ENCODE measurements at places on chromosomes 4 and X.

DNA sequence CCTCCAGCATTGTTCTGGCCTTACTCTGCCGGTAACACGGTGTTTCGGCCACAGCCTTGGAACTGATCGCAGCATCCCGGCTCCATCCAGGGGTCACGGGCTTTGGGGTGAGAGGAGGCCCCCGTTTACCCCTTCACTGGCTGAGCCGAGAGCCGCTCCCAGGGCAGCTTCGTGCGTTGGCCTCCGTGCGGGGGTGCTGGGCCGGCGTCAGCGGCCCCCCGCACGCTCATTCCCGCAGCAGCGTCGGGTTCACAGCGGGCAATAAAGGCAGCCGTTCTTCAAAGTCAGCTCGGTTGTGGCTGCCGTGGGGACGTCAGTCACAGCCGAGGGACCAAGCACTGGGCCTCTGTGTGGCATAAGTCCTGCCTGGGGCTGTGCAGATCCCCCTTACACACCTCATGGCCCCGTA, 25.3 kb upstream of the PLCXD1 start:
- DNase-seq = no peak

DNA sequence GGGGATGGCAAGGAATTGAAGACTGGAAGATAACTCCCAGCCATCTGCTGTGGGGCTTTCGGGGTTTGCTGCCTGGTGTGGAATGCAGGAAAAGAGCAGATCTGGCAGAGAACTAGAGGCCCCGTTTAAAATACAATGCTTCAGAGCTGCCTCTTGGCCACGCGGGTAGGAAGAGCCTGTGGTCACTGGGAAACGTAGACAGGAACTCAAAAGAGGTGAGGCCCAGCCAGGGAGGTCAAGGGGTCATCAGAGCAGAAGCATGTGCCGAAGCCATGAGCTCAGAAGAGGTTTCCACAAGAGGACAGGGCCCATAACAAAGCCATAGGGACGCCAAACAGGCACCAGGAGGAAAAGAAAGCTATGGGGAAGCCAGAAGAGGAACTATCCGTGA, 14.5 kb upstream of the STS start:
- no peak for DNase-seq

DNA sequence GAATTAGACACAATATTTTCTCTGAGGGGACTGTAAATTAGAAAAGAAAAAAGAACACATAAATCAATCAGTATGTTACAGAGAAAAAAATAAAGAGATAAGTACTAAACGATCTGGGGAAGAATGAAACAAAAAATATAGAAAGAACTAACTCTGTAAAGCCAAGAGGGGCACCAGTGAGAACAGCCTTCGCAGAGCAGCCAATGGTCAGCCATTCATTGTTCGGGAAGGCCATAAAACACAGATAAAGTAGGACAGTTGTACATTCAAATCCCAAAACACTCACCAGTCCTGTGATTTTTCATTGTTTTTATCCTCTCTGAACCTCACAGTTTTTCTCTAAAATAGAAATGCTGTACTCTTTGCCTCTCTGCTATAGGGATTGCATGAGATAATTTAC, 127.9 kb downstream of the NEK1 start:
- DNase-seq = no peak

GRCh38 chr4:5052204-5052702, 973 bp downstream of the STK32B start:
- DNase-seq = no peak

DNA sequence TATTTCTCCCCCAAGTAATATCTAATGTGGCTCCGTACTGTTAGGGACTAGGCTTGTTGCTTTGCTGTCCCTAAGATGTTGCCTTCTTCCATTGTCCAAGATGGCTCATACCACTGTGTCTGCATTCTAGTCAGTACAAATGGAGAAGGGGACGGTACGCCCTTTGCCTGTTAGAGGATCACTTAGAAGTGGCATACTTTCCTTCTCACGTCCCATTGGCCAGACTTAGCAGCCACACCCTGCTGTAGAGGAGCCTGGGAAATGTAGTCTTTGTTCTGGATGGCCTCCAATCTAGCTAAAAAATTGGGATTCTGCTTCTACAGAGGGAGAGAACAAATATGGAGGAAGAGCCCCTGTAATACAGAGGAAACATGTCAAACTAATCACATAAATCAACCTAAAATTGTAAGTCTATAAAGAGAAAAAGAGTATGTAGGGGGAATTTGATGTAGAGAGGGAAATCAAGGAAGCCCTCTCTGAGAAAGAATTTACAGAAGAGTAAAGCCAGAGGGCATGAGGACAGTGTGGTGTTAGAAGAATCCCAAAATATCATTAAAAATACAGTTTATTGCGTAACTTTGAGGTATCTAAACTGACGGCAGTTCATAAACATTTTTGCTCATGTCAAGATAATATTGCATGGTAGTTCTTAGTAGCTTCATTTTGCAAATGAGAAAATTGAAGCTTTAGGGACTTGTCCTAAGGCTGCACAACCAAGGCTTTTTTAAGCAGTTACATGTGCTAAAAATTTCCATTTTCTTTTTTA, 15.1 kb downstream of the PRIMPOL start:
- DNase-seq = no peak

DNA sequence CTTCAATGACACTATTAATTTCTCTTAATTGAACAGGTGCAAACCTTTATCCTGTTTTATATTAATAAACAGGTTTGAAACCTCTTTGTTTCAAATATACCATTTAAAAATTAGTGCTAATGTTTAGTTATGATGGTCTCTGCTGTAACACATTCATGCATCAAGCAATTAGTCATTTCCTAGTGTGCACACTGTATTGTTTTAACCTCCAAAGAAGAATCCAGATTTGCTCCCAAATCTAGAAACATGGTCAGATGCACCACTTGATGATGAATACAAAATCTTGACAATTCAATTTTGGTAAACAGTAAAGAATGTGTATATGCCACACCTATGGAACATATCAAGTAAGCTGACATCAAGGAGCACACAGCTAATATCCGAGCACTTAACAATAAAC, 157.1 kb downstream of the TRIML1 start:
- no peak for DNase-seq

- no peak for DNase-seq
Observed at GRCh38 chrX:87636533-87636932, 118.9 kb downstream of the KLHL4 start.

- no peak for DNase-seq
Observed at GRCh38 chrX:10387011-10387410, 230.2 kb downstream of the CLCN4 start.

- DNase-seq = no peak
Observed at GRCh38 chr4:54678826-54679225, 21.1 kb downstream of the KIT start.

DNA sequence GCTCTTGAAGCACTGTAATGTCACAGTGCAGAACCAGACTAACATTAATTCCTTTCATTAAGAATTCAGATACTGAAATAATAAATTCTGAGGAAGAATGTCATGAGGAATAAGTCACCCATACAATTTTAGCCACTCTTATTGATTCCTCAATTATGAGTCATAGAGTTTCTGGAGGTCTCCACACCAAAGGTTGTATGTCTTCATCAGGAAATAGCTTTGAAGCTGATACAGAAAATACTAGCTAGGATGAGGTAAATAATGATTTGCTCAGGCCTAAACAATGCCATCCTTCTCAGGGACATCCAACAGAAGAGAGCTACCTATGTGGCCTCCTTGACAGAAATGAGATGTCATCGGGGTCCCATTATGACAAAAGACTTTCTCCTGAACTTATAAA, 238.8 kb downstream of the OR13H1 start:
- no peak for DNase-seq

GRCh38 chr4:828641-829271, 2.8 kb upstream of the CPLX1 start:
- no peak for DNase-seq

- no peak for DNase-seq
Observed at GRCh38 chr4:42083816-42084215, 68.6 kb downstream of the BEND4 start.

DNA sequence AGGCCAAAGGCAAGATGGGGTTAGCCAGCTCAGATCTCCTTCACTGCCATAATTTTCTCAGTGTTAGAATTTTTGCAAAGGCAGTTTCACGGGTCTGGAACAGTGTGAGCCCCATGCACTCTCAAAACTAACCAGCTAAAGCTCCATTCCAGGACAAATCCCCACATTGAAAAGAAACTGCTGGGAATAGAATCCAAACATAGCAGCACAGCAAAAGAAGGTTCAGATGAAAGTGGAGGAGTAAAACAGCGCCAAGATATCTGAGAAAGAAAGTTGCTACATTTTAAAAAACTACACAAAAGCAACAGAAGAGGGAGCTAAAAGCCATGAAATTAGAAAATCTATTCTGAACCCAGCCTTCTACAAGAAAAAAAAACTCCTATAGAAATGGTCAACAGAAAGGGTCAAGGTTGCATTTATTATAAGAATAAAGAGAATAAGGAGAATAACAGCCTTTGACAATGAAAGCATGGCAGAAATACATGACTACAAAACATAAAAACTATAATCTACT, 39.6 kb upstream of the SLC7A3 start:
- no peak for DNase-seq

DNA sequence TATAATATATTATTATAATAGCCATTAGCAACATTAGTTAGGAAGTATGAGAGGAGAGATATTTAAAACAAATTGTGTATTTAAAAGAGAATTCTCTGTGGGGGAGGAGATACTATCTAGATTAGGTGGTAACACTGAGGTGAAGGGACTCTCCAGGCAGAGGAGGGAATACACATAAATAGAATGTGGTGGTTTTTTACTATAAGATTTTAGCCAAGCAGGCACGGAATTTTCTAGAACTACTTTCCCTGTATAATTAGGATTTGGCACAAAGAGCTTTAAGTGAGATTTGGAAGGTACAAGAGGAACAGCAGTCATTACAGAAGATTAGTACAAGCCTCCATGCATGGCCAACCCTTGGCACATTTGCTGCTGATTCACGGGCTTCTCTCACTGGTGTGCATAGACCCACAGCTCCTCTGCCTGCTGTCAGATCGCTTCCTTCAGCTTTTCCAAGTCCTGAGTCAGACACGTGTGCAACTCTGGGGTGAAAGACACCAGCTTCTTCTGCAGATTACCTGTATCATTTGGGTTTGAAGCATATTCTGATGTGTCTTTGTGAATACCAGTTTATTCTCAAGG, 685.5 kb downstream of the KCTD8 start:
- DNase-seq = no peak

- no peak for DNase-seq
Observed at GRCh38 chrX:149939655-149939904, 1.3 kb upstream of the EOLA2 start.

GRCh38 chr4:185774845-185775680, 36.9 kb downstream of the SORBS2 start:
- DNase-seq = no peak

- DNase-seq = no peak
Observed at GRCh38 chr4:31175242-31175910, 455.2 kb downstream of the PCDH7 start.

DNA sequence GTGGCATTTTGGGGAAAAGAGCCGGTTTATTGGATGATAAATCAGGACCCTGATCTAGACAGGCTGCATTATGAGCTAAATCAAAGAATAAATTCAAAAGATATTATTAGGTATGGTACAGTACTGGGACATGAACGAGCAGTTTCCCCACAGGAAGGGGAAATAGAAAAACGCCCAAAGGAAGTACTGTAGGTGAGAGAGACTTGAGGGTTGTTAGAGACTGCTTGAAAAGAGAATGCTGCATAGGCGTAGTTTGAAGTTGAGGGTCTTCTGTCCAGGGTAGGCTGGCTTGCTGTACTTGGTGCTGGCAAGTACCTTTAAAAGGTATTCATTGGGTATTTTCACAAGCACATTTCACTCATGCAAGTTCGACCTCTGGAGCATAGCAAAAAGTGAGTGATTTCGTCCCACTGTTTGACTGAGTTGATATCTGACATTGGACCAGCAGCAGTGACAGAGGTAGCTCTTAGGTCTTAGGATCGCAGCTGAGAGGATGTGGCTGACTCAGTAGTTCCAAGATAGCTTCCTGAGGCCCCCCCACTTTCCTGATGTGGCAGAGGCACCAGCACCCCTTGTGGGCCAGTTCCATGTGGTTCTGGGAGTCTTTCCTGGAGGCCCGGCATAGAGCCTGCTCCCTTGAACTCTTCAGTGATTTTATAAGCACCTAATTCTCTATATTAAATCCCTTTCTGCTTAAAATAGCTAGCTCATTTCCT, 64.3 kb downstream of the TMEM131L start:
- DNase-seq = peak; percentile 26

DNA sequence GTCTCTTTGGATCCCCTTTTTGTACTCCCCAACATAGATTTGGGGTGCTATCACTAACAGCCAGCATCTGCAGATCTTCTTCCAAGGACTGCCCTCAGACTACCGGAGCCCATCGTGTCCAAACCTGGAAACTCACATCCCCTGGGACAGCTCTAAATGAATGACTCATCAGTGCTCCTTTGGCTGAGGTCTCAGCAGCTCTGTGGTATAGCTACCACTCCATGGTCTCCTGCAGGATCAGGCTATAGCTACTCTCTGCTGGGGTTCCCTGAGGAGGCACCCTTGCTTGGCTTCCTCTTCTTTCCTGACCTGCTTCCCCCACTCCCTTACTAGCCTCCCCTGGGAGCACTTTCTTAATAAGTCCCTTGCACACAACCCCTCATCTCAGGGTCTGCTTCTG, 97.5 kb upstream of the PRPS2 start:
- no peak for DNase-seq

DNA sequence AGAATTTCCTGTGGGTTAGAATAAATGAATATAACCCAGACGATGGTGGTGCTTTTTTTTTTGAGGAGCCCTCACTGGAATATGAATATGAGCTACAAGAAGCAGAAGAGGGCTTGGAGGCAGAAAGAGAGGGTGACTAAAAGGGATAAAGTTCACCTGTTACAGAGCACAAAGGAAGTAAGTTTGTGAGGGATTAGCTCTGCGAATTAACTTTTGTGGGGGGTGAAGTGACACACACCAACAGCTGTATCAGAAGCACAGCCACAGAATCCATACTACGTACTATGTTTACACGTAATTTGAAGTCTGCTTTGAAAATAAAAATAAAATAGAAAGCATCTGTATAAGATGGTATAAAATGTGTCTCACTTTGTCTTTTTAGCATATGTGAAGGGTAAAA, 963.6 kb upstream of the DIAPH2 start:
- DNase-seq = no peak

- no peak for DNase-seq
Observed at GRCh38 chr4:155675709-155676429, 9.2 kb downstream of the GUCY1A1 start.

Data from activated CD4-positive, alpha-beta T cell treated with anti-CD3 and anti-CD28 coated beads for 1 hour (primary cell).